ENCODE measurements at places on chromosomes 6 and 20.

DNA sequence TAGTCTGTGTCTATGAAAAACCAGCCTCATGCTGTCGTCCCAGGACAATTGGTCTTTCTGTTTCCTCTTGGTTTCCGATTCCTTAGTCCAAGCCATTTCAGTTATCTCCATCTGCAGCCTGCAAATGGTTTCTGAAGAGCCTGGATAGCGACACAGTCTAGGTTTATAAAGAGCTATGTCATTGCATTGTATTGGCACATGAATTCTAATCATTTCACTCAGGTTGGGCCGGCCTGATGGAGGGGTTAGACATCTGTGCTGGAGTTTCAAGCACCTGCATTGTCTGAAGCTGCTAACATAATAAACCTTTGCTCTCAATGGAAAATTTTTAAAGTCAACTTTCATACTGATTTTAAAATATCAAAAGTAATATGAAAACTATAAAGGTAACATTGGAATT, 232.6 kb upstream of the MAP3K7 start:
- no peak for DNase-seq

GRCh38 chr20:32515631-32516101, 69.5 kb downstream of the NOL4L start:
- no peak for DNase-seq

- no peak for DNase-seq
Observed at GRCh38 chr6:17635568-17635967, 35.5 kb downstream of the FAM8A1 start.

DNA sequence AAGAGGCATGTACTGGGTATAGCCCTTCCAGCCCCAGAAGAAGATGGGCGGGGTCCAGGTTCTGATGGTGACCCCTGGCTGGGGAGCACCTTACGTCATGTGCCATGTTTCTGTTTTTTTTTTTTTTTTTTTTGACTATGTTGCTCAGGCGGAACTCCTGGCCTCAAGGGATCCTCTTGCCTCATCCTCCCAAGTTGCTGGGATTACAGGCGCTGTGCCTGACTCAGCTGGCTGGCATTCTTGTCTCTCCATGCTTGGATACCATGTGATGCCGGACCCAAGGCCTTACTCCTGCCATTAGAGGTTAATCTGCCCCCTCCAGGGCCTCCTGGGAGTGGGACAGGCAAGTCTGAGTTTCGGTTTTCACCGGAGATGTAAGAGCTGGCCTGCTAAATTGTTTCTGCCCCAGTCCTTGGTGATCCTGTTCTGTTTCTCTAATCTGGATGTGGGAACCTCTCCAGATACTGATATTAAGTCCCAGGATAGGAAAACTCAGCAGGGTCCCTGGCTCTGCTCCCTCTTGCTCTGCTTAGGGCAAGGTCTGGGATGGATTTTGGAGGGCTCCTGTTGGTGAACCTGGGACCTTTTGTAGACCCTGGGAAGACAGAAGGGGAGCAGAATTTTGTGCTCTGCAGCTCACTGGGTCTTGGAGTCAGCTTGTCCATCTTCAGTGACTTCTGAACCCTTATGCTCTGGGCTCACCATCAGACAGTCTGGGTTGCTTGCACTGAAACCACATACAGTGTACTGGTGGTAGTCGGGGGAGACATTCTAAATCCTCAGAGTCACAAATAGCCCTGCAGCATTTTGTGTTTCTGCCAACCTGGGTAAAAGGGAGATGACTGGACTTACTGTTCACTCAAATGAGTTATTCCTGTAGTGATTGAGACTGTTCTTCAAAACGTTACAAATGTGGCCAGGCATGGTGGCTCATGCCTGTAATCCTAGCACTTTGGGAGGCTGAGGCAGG, 45.1 kb downstream of the PTK7 start:
- peak; percentile 93 for DNase-seq

- DNase-seq, result peak; percentile 56
Observed at GRCh38 chr6:3782876-3783832, 31.6 kb upstream of the PXDC1 start.

DNA sequence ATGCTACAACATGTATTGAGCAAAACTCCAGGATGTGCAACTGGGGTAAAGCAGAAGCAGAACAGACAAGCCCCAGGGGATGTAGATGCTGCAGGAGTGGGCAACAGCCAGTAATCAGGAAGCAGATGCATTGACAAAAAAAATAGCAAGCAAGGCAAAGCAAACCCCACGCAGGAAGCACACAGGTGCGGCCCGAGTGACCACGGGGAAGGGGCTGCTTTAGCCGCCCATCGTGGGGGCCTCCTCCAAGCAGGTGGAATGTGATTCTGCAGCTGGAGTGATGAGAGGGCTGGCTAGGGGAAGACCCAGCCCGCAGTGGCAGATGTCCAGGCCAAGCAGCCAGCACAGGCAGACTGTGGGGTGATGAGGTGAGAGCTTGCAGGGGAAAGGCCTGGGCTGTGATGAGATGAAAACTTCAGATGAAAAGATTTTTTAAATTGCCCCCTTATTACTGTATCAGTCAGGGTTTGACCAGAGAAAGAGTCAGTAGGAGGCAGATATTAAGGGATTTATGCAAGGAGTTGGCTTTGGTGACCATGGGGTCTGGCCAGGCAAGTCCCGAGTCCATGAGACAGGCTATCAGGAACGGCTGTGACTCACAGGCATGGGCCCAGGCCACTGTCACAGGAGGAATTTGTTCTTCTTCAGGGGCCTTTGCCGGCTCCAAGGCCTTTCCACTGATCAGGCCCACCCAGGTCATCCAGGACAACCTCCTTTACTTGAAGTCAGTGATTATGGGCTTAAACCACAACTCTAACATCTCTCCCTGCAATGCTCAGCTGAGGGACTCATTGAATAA, 207.6 kb downstream of the ANKRD60 start:
- no peak for DNase-seq

GRCh38 chr6:147651249-147652063, 143.0 kb downstream of the SAMD5 start:
- DNase-seq, result no peak

All from mammary epithelial cell (primary cell).